ENCODE measurements at places on chromosomes 3 and 15.

GRCh38 chr15:70258369-70259027 is 160.8 kb upstream of the TLE3 start:
- DNase-seq, result no peak

- DNase-seq, result no peak
These were observed 166.1 kb downstream of the OSBPL10 start for GRCh38 chr3:31815006-31815405.

DNA sequence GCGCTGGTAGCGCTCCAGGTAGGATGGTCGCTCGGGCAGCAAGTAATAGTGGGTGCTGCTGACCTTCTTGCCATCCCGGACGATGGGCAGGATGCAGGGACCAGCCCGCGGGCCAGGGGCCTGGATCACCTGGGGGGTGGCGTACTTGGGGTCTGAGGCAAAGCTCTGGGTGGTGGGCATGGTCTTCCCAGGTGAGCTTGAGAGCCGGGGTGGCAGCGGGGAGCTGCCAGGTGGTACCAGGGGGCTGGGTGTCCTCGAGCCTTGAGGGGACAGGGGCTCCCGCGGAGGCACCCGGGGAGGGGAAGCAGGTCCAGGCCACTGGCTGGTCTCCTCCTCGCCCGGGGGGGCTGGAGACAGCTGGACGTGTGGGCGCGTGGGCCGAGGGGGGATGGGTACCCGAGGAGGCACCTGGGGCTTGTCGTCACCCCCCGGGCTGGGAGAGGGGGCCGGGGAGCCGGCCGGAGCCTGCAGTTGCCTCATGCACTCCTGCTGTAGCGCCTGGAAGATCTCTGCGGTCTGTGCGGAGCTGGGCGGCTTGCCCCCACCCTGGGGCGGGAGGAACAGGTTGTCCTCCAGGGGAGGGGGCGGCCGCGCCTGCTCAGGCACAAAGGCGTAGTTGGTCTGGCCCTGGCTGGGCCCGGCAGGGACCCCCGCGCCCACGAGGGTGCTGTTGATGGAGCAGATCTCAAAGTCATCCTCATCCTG is 40.6 kb downstream of the TNK2 start:
- DNase-seq, result no peak

DNA sequence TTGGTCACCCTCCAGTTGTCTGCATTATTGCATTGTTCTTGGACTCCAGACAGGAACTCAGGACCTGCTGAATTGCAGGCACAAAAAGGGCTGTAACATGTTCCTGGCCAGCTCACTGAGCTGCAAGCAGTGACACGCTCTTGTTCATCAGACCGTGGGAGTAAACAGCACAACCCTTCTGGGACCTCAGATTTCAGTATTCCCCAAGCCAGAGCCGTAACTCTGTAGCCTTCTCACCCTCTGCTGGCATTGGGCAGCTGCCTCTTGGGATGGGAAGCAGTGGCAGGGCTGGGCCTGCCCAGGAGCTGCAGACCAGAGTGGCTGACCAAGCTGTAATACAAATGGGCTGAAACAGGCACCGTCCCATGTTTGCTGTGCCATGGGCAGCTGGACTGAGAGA is 607.1 kb upstream of the BCHE start:
- no peak for DNase-seq

DNA sequence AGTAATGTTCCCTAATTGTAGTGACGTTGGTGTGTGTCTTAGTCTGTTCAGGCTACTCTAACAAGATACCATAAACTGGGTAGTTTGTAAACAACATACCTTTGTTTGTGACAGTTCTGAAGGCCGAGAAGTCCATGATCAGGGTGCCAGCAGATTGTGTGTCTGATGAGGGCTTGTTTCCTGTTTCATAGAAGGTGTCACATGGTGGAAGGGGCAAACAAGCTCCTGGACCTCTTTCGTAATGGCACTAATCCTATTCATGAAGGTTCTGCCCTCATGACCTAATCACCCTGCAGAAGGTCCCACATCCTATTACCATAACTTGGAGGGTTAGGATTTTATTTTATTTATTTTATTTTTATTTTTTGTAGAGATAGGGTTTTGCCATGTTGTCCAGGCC is 11.1 kb downstream of the ATXN7 start:
- DNase-seq, result no peak

DNA sequence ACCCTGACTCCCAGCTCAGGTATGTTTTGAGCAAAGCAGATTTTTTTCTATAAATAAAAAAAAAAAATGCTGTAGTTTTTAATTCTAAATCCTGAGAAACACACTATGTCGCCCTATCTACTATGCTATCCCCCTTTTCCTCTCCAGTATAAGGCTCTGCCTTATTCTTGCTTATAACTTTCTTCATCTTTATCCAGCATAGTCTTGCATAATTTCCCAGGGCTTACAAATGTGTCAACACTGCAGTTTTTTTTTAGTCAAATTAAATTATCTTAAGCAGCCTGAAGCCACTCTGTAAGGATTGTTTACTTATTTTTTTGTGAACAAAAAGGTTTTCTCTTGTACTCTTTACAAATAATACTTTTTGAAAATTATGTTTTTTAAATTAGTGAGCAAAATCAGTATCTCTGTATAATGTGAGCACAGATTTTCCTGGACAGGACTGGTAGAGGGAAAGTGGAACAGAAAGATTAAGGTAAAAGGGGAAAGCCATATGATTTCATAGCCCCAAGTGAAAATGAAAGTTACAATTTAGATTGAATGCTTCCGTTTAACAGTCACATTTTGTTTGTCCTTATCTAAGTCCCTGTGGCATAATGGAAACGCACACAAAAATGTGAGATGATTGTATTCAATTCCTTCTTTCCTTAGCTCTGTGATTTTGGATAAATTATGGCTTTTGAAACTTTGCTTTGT is 5.6 kb upstream of the PYDC2 start:
- no peak for DNase-seq

GRCh38 chr15:71199384-71200351 is 84.4 kb downstream of the THSD4 start:
- no peak for DNase-seq

DNA sequence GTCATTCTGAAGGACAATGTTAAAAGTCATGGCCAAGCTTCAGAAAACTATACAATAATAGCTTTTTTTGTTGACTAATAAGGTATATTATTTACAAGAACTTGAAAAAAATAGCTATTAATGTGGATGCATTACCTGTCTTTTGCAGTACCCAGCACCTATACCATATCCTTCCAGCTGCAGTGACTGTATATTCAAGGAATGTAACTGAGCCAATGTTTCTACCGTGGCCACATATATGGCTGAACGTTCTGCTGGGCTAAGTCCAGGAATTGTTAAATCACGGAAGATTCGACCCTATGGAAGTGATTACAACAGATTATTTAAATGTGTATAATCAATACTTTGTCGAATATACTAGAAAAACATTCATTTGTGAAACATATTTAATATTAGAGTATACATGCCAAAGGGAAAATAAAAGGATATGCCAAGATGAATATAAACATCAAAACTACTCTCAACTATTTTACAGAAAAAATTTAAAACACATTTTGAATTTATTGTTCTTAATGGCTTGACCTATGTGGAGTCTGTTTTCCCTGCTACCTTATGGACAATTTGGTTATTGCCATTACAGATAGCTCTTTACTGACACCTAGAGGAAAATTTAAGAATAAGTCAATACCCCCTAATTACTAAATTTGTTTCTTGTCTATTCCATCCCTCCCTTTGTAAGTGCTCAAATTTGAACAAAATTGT is 17.6 kb downstream of the ACAD11 start:
- DNase-seq, result peak; percentile 75

- DNase-seq, result peak; percentile 84
These were observed 984.1 kb downstream of the EPHA3 start for GRCh38 chr3:90091549-90091948.

- DNase-seq, result no peak
These were observed 49.7 kb downstream of the CD200 start for GRCh38 chr3:112382543-112383160.

DNA sequence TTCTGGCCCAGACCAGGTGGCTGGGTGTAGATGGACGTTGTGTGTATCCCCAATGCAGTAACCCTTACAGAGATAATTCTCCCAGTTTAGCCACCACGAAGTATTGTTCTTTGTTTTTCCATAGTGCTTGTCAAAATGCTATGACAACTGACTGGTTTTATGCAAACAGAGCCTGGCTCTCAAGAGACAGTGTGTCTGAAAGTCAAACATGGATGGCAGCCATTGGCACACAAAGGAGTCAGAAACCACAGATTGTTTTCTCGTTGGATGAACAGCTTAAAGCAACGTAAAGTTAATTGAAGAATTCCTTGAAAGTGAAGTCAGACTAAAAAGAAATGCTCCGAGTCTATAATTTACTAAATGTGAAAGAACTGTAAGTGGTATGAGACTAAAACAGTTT is 91.2 kb downstream of the FILIP1L start:
- no peak for DNase-seq

- no peak for DNase-seq
These were observed 316.8 kb downstream of the TUSC7 start for GRCh38 chr3:117026401-117026800.

DNA sequence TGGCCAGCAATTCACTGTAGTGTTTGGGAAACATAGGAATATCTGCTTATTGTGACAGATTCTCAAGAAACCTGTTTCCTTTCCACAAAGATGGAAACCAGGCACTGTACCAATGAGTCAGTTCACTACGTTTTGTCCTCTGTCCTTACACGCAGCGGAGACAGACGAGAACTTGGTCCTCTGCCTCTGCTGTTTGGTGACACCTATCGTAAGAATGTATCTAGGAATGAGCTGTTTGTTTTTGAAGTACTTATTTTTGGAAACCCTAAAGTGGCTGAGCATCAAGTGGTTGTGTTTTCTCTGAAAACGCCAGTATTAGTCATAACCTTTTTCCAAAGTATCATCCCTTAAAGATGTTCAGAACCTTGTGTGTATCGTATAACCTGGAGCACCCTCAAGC is 93.0 kb downstream of the PGPEP1L start:
- DNase-seq, result peak; percentile 66

GRCh38 chr3:16842272-16843270 is 42.2 kb upstream of the PLCL2 start:
- no peak for DNase-seq

- DNase-seq, result no peak
These were observed 100.4 kb downstream of the LSM3 start for GRCh38 chr3:14278799-14279625.

Measured in choroid plexus epithelial cell (primary cell).